Hindlimb muscle (tissue), 1 donor: ENCODE measurements at places on chromosomes 4 and X. TPM values are rescaled to one million over a fixed set of nuclear protein-coding genes. Genes with fewer than 3 reads are reported as not detected.

BTC gene
- 2.4 TPM for polyA plus RNA-seq

TSPAN7 gene
- polyA plus RNA-seq: 130 TPM

RBM46 gene
- polyA plus RNA-seq: 0.22 TPM

MAGEC1 gene
- polyA plus RNA-seq: 0.06 TPM

SPIN2B gene
- 11.1 TPM for polyA plus RNA-seq

ASMT gene
- polyA plus RNA-seq: 0.19 TPM

TMEM156 gene
- 0.13 TPM for polyA plus RNA-seq

HPSE gene
- polyA plus RNA-seq: 0.86 TPM
